D721Med (cell line): ENCODE measurements at places on chromosomes 3 and 15.

GRCh38 chr3:21752749-21753347 lies 1.8 kb upstream of the ZNF385D start:
- no peak for DNase-seq

GRCh38 chr3:122102191-122102935 lies 47.2 kb downstream of the CD86 start:
- DNase-seq: no peak

- no peak for DNase-seq
Measured at GRCh38 chr3:42161050-42161935, 70.1 kb downstream of the TRAK1 start.

DNA sequence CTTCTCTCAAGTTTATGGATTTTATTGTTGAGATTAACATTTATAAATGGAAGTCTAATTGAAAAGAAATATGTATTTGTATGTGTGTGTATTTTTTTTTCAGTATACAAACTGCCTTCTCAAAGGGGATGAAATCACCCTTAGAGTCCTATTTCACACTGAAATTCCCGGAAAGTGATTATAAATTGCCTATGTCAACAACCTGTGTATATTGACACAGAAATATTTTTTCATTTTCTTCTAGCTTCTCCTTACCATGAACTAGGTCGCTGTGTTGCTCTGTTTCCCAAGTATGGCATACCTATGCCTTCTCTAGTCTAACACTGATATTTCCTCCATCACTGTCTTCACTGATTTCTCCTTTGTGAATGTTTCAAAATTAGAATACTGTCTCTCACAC lies 444.0 kb upstream of the AZI2 start:
- DNase-seq: no peak

- no peak for DNase-seq
Measured at GRCh38 chr3:109018828-109019227, 65.1 kb upstream of the GUCA1C start.

- DNase-seq: no peak
Measured at GRCh38 chr3:40737343-40737742, 212.6 kb downstream of the ZNF621 start.

GRCh38 chr15:88908697-88909621 lies 4.2 kb downstream of the MFGE8 start:
- no peak for DNase-seq

GRCh38 chr3:143784446-143784845 lies 63.8 kb downstream of the SLC9A9 start:
- DNase-seq: no peak

GRCh38 chr3:124685481-124685880 lies 44.8 kb upstream of the UMPS start:
- no peak for DNase-seq

DNA sequence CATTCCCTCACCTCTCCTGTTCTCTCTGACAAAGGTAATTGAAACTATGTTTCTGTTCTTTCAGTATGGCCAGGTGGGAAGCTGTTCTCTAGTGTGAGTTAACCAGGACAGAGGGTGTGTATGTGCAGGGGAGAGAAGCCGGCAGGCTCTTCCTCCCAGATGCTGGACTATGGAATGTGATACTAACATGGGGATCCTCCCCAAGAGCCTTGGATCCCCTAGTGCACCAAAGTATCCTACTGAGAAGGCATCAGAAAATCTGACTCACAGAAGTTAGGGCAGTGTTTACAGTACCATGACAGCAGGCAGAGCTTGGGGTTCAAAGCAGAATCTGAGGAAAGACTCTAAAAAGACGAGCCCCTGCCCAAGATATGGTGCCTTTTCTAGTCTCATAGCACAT lies 123.1 kb downstream of the APBA2 start:
- no peak for DNase-seq

DNA sequence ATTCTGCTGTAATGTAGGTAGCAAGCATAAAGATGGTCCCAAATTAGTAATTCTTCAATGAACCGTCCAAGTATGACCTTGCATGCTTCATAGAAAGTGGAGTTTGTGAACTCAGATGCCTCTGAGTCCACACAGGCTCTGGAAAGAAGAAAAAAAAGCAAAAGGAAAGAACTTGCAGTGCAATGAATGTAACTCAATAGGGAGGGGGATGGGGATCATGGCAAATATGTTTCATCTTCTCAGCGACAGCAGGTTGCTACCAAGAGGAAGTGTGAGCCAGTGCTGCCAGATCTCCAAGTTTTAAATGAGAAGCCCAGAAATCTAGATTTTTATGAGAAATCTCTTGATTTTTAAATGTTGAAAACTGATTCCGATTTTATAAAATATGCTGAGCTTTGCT lies 50.3 kb downstream of the IL20RB start:
- DNase-seq: no peak

- DNase-seq: no peak
Measured at GRCh38 chr3:125146626-125147490, 65.7 kb downstream of the SLC12A8 start.

GRCh38 chr3:8653800-8654408 lies 9.3 kb upstream of the SSUH2 start:
- no peak for DNase-seq

DNA sequence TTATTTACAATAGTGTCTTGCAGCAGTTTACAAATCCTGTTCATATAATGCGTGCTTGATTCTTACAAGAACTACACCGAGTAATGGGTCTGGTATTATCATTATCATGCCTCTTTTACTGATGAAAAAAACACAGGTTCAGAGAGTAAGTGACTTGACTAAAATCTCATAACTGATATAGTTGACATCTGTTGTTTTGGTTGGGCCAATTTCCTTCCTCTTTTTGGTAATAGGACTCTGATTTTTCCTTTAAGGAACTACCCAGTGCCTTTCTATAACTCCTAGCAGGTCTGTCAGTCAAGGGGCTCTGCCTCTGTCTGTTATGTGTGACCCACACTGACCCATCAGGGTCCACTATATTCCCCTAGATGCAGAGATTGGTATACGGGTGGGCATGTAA lies 14.6 kb upstream of the BLOC1S6 start:
- DNase-seq: no peak

- DNase-seq: no peak
Measured at GRCh38 chr3:69209413-69209812, 87.0 kb upstream of the LMOD3 start.

GRCh38 chr15:70508561-70509281 lies 254.6 kb downstream of the UACA start:
- no peak for DNase-seq

DNA sequence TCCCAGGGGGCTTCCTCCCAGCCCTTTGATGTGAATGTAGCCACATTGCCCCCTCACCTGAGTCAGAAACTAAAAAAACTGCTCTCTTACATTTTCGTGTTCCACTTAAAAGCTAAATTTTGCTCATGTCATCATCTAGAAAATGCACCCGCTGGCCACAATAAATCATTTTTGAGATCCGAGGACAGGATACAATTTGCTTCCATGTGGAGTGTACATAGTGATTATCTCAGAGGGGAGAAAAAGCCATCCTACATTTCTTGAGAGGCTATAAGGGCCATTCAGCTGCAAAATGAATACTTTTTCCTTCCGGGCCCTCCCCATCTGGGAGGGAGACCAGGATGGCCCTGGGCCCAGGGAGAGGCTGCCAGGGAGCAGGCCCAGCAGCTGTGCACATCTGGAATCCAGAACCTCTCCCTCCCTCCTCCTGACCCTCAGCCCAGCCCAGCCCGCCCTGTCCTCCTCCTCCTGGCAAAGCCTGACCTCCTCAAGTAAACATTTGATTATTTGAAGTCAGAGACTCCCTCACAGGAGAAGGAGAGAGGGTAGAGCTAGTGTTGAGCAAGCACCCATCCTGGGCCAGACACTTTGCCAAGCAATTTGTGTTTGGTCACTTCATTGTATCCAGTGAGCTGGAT lies 59.1 kb downstream of the CORO2B start:
- no peak for DNase-seq

GRCh38 chr3:31312400-31312799 lies 220.3 kb upstream of the STT3B start:
- DNase-seq: no peak

GRCh38 chr3:23650371-23651140 lies 155.2 kb upstream of the UBE2E1 start:
- DNase-seq: no peak

DNA sequence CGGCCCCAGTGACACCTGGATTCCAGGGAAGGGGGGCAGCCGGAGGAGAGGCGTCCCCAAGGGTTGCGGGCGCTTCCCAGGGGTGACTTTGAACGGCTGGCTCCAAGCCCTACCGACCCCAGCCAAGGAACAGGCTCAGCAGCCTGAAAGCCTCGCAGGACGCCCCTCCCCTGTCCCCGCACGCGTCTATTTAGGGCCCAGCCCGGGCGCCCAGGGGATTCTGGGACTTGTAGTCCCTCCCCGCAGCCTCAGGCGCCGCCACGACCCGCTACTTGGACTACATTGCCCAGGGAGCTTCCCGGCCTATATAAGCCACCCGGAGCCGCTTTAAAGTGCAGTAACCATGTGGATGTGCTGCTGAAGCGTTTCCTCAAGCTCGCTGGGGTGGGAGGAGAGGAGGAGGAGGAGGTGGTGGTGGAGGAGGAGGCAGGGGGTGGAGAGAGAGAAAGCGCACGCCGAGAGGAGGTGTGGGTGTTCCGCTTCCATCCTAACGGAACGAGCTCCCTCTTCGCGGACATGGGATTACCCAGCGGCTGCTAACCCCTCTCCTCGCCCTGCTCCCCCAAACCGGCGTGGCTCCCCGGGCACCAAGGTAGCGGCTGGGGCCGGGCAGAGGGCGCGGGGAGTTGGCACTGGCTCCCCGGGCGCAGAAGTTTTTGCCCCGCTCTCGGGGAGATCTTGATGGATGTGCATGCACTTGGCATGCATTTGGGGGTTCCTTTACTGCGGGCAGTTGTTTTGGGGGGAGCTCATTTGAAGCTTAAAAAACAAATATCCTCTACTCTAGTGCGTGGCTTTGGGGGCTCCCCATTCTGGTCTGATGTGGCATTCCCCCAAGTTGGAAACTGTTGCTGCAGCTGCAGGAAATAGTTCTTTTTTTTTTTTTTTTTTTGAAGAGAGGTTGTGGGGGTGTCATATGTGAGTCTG lies at the start of gene ITPR1:
TSS of gene ITPR1 (plus strand) at position 335 of the 927 bp plus-strand sequence. CDS start 23,144 bp downstream, outside the sequence.
- DNase-seq: peak; percentile 94

DNA sequence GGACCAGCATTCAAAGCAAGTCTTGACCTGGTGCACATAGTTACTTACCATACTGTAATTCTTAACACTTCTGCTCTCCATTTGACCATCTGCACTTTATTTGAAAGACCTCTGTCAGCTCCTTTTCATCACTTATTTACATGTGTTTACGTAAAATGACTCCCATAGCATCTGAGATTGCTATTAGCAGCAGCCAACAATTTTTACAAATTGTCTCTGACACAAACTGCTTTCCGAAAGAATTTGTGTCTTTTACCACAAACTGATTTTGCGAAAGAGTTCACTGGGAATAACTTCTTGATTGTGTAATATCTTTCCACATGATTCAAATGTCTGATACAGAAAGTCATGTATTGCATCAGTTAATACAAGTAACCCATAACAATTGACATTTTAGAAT lies 144.1 kb upstream of the PEX5L start:
- DNase-seq: no peak

- DNase-seq: no peak
Measured at GRCh38 chr3:70771426-70772147, 459.1 kb upstream of the MDFIC2 start.

GRCh38 chr3:110343376-110343775 lies 728.2 kb upstream of the NECTIN3 start:
- DNase-seq: no peak

GRCh38 chr3:5047764-5048419 lies 68.7 kb downstream of the BHLHE40 start:
- DNase-seq: no peak

DNA sequence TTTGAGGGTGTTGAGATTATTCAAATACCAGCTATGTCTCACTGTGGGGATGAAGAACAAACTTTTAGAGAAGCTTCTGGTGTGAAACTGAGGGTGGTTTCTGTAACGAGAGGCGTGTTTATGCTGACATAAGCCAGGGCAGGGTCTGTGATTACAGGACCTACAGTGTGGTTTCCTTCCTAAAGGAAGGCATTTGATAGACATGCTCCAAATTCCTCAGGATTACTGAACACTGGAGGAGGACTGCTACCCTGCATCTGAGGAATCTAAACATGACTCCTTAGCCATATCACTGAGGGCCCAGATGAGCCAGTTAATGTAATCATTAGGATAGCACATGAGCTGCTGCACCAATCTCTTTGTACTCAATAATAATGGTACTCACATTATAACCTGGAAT lies 328.4 kb upstream of the UMPS start:
- DNase-seq: no peak

- DNase-seq: no peak
Measured at GRCh38 chr3:113079218-113079961, 88.6 kb downstream of the GTPBP8 start.

DNA sequence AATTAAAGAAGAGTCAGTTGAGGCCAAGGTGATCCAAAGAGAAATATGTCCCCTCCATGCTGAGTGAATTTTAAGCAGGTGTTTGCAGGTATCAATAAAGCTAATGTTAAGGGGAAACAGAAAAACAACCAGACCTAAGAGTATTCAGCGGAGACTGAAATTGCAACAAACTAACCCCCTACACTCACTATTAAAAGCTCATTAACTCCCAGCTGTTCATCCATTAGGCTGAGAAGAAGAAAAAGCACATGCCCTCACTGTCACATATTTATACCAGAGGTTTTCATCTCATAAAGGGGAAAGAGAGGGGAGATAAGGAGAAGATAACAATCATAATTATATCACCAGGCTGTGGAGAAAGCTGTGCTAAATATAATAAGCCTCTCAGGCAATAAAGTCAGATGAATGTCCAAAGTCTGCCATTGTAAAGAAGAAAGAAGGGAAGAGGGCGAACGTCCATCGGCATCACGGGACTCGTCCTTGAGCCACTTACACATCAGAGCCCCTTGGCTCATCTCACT lies 145.2 kb downstream of the TAFA4 start:
- DNase-seq: no peak

GRCh38 chr3:16103472-16103871 lies 71.0 kb upstream of the GALNT15 start:
- DNase-seq: no peak

- DNase-seq: no peak
Measured at GRCh38 chr15:69980341-69981059, 117.2 kb downstream of the TLE3 start.

- DNase-seq: no peak
Measured at GRCh38 chr15:73053398-73053723, 1.1 kb downstream of the NEO1 start.

DNA sequence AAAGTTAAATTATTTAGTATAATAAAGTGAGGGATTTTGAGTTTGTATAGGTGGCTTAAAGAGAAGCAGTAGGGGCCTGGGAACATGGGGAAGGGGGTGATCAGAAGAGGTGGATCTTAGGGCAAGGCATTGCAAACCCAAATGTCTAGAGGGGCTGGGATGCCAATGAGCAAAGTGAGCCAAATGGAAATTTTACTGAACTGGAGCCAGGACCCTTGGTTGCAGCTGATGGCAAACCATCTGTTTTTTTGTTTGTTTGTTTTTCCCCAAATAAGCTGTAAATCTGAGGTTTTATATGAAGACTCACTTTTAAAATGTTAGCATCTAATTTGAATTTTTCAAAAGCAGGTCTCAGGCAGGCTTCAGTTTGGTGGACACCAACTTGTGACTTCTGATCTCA lies 14.8 kb upstream of the PARP14 start:
- DNase-seq: no peak
